ENCODE measurements at places on chromosomes 2 and 18.

GRCh38 chr2:74910245-74910644 is 48.2 kb upstream of the POLE4 start:
- DNase-seq = no peak

DNA sequence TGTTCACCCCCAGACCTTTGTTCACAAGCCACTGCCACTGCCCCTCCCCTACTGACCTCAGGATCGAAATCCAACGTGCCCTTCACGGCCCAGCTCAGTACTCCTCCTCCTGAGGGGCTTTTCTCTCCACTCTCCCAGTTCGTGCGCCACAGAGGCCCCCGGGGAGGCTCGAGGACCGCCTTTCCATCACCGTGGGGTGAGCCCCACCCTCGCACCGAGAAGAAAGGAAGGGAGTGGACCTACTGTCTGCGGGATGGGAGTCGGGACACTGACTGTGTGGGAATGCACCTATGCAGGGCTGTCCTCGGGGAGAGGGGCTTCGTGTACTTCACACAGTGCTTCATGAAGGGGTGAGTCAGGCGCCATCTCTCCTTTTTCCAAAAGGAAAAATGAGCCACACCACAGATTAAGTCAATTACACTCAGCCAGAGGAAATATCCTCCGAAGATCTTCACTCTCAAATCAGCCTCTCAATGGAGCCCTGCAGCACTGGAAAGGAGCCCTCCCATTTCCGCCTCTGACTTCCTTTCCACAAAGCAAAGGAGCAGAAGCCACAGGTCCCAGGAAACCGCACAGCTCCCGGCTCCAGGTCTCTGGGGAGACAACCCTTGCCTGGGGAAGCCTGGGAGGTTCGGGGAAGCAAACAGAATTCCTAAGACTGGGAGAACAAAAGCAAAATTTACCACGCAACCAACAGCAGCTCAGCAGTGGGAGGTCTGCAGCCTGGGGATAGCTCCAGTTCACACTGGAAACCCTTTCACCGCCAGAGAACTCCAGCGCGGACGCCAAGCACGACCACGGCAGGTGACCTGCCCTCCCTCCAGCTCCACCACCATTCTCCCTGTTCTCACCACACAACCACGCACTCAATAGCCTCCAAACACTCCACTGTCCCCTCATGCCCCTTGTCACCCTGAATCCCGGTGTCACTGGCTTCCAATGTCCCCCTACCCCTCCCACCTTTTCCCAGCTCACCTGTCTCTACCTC is 21.6 kb downstream of the ADCY3 start:
- no peak for DNase-seq

DNA sequence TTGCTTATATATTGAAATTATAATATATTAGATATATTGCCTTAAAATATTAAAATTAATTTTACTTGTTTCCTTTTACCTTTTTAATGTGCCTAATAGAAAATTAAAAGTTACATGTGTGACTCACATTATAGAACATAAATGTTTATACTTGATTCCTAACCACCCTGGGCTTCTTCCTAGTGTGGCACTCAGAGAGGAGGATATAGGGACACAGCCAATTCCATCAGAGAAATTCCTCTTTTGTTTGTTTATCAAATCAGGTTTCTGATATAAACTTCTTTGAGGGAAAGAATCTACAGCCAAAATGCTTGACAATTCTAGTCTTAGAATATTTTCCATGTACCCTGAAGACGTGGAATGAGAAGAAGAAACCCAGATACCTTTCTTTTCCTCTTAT is 348.9 kb upstream of the NRP2 start:
- DNase-seq = no peak

DNA sequence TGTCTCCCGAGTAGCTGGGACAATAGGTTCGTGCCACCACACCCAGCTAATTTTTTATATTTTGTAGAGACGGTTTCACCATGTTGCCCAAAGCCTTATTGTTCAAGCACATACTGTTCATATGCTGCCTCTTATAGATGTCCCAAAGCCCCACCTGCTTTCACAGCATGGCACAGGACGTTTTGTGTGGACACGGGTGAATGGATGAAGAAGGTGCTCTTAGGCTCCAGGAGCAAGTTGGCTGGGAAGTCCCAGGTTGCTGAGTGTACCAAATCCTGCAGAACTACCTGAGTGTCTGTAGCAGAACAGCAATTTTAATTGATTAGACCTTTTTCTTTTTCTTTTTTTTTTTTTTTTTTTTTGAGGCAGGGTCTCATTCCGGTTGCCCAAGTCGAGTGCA is 10.5 kb upstream of the SAG start:
- no peak for DNase-seq

DNA sequence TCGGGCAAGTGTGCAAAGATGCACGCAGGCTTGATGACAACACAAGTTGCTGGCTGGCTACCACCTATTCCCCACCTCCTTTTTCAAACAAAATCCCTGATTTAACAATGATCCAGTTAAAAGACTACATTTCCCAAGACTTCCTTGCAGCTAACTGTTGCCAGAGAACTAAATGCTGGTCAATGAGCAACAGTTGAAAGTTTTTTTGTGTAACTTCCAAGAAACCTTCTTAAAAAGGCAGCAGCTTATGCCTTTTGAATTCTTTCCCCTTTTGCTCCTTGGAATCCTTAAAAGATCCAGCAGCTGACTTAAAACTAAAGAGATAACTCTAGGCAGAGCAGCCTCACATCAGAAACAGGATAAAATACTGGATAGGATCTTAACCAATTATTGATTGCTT is 38.5 kb downstream of the NPHP1 start:
- DNase-seq = no peak

DNA sequence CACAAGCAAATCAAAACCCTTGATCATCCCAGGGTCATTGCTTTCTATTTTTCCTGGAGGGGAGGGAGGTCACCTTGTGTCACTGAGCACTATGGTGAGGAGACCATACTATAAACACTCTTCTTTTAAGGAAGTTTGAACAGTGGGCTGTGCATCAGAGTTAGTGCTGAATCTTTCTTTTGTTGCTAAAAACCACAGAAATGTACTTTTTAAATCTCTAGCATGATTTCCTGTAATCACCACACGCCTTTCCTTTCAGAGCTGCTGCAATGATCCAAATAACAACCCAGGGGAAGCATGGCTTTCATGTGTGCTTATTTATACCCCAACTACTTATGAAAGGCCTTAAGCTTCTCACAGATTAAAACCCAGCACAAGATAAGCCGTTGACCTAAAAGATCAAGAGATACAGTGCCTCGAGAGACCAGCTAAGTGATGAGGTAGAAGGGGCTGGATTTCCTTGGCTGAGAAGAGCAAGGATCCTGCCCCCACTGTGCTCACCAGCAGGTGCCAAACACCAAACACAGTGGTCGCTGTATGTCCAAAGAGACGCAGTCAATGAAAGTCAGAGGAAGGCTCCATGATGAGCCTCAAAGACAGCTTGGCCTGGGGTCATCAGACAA is 34.7 kb downstream of the TRABD2A start:
- peak; percentile 20 for DNase-seq

DNA sequence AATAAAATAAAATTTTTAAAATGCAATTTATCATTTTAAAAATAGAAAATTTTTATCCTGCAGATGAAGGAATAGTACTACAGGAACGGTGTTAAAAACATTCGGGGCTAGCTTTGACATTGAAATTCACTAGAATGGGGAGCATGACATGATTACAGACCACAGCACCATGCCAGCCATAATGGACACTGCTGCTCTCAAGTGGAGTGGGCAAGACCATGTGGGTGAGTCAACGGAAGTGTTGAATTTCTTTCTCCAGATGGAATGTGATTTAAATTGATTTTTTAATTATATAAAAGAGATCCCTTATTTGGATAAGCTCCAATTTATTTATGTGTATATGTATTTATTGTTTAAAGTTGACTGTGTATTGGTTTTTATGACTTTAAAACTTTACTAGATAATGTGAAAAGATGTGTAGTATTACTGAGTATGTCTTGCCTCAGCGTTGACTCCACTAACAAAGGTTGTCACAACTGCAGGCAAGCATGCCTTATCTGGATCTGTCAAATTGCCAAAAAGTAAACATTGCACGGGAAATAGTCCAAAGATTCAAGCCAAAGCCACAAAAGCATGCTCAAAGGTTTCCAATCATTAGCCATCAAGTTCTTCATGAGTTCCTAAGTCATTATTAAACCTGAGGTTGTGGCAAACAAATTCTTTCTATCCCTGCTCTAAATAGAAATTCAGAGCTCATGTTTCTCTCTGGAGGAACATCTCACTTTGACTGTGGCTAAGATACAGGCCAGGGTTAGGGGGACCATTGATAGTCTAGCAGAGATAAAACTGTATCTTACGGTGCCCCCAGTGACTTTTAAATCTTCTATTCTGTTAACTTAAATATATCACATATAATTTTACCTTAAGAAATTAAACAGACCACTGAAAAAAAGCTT is 536.9 kb downstream of the TMX3 start:
- no peak for DNase-seq

- no peak for DNase-seq
Measured at GRCh38 chr2:232076272-232076671, 114.8 kb downstream of the DIS3L2 start.

DNA sequence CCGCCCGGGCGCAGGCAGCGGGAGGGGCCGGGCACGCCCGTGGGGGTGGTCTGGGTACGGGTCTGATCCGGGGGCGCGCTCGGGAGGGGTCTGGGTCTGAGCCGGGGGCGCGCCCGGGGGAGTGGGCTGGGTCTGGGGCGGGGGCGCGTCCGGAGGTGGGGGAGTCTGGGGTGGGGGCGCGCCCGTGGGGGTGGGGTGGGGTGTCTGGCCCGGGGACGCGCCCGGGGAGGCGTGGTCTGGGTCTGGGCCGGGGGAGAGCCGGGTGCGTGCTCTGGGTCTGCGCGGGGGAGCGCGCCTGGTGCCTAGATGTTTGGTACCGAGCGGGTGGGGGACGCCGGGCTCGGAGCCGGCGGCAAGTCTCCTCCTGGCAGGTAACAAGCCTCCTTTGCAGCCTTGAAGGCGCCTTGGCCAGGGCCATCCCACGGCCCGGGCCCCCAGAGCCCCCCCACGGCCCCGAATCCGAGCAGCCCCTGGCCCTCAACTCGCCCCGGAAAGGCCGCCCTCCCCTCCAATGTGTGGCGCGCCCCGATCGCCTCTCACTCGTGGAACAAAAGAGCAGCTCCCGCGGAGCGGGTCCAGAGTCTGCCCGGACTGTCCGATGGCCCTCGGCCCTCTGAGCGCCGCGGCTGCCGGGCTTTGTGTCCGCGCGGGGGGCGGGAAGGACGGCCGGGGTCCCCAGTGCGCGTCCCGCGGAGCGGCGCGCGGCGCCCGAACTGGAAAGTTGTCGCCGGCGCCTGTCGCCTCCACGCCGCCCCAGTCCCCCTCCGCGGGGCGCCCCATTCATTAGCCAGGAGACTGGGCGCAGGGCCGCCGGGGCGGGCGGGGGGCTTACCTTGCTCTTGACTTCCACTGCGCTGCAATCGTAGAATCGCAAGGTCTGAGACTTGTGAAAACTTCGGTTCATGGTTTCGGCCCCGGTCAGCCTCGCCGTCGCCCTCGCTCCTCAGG is 595 bp downstream of the PARD6G start:
- DNase-seq = peak; percentile 80

DNA sequence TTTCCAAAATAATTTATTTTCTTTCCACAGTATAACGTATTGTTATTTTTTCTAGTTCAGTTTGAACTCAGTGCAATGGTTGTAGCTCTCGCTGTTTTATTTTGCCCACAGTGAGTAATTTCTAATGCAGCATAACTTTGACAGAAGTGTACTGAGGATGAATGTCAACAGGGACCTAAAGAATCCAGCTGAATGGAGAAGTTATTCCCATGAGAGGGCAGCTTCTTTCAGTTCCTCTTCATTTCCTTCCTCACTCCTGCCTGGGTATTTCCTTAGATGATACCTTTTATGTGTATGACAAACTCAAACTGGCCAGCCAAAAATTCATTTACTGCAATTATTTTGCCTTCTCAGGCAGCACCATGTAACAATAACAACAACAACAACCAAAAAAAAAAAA is 1223.1 kb upstream of the ZEB2 start:
- no peak for DNase-seq

DNA sequence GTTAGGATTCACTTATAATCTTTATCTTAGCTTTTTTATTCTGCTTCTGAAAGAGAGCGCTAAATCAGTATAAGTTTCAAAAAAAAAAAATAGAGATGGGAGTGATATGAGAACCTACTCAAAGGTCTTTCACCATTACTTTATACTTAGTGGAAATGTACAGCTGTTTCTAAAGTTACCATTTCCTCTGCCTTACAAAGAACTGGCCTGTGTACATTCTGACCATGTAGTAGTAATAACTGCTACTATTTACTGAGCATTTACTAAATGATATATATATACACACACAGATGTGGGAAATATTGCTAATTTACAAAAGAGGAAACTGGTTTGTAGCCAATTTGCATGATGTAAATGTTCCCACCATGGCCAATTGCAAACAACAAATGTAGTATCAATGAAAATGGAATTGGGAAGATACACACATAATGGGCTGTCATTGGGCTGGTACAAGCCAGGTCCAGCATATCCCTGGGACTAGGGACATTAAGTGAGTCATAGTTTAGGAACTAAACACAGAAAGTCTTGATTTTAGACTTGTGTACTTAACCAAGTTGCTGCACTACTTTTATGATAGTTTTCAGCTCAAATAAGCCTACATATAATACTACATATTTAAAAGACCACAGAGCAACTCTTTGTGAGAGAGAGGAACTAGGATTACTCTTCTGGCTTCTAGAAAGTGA is 67.1 kb downstream of the DYNC1I2 start:
- DNase-seq = no peak

DNA sequence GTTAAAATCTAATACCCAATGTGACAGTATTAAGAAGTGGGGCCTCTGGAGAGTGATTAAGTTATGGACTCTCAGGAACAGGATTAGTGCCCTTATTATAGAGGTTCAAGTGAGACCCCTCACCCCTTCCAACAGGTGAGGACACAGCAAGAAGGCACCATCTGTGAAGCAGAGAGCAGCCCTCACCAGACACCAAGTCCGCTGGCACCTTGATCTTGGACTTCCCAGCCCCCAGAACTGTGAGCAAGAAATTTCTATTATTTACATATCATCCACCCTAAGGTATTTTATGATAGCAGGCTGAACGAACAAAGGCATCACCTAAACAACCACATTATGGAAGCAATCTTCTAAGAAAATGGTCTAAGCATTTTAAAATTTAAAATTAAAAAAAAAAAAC is 59.0 kb downstream of the HDAC4 start:
- no peak for DNase-seq

DNA sequence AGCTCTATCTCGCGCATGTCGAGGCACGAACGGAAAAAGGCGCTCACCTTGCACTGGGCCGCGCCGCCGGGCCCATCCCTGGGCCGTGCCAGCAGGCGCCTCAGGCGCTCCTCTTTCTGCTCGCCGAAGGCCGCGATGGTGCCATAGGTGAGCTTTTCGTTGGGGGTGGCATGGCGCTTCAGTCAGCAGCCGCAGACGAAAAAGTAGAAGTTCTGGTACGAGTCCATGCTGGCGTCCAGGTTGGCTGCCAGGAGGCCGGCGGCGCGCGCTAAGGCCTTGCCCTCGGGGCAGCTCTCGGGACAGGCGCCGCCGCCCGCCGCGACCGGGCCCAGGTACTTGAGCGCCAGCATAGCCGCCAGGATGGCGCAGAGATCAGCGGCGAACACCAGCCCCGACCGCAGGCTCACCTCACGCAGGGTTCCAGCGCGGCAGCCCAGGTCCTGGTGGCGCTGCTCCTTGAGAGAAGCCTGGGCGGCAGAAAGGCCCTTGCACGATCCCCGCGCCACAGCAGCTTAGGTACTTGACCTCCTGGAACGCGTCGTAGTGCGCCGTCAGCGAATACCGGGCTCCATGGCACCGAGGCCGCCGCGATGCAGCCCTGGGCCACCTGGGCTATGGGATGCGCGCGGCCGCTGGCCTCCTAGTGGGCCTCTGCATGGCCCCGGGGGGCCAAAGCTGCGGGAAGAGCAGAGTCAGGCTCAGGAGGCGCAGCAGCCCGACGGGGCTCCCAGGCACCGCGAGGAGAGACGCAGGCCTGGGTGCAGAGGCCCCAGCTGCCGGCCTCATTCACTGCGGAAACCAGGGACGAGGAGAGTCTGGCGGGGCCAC is 12.8 kb downstream of the ALPG start:
- peak; percentile 71 for DNase-seq

Data from islet precursor cell (in vitro differentiated cells).